ENCODE measurements at places on chromosomes 5 and 9.

GRCh38 chr5:125232779-125233230 is 486.4 kb upstream of the ZNF608 start:
- DNase-seq = no peak

- DNase-seq = no peak
Measured at GRCh38 chr5:36606428-36607113, at the start of gene SLC1A3. Gene SLC1A3, plus strand, starts transcription at chr5:36606606. Its CDS starts 1,818 bp downstream, at chr5:36608424.

GRCh38 chr9:133120501-133121197 is 391 bp downstream of the RALGDS start:
- no peak for DNase-seq

DNA sequence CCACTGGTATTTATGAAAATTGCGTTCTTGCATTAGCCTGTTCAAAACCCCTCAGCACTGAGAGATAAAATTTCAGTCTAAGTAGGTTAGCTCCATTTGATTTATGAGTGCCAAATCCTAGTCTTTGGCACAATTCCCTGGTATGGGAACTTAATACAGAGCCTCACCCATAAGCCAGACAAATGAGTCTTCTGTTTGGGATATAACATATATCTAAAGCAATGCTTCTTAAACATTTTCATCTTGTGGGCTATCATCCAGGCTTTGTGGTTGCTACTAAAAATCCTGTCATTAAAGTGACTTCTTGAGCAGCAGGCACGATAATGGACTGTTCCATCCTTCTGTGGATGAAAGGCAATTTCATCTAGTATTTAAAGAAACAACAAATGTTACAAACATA is 419.5 kb upstream of the ACTBL2 start:
- DNase-seq = no peak

Data from bone marrow (tissue), 2 donors.